ENCODE measurements at places on chromosomes 16 and 17.

DNA sequence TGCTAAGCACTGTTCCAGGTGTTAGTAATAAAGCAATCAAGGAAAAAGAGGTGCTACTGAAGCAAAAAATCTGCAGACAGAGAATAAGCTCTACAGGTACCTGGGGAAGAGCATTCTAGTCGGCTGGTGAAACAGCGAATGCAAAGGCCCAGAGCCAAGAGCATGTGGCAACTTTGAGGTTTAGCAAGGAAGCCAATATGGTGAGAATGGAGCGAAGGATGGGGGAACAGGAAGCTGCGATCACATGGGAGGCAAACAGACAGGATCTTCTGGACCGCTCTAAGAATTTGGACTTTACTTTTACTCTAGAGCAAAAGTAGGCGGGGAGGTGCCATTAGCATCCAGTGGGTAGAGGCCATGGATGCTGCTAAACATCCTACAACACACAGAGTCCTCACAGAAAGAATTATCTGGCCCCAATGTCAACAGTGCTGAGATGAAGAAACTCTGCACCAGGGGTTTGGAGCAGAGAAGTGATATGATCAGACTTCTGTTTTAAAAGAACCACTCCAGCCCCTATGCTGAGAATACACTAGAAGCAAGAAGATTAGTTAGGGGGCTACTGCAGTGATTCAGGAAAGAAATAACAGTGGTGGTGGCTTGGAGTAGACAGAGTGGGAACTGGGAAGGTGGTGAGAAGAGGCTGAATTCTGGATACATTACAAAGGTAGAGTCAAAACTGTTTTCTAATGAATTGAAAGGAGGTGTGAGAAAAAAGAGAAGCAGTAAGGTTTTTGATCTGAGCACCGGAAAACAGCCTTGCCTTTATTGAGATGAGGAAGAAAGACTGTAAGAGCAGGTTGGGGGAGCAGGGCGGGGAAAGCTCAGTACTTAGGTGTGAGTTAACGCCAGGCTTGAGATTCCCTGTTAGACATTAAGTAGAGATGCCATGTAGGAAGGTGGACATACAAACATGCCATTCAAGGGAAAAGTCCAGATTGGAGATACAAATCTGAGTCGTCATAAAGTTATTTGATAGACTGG lies 11.0 kb downstream of the EFTUD2 start:
- peak; percentile 75 for DNase-seq

GRCh38 chr17:29612404-29613280 lies 10.1 kb downstream of the CORO6 start:
- no peak for DNase-seq

DNA sequence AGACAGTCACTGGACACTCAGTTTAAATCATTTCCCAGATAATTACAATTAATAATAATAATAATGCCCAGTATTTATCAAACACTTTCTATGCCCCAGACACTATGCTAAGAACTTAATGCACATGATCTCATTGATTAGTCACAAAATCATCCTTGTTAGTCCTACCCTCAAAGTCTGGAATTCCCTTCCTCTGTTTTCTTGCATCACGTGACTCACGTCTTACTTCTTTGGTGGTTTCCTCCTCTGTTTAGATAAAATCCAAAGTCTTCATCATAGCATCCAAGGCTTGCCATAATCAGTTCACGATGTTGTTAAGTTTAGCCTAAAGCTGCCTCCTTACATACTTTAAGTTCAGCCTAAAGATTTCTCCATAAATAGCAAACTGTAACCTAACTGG lies 471.9 kb downstream of the PMP22 start:
- no peak for DNase-seq

DNA sequence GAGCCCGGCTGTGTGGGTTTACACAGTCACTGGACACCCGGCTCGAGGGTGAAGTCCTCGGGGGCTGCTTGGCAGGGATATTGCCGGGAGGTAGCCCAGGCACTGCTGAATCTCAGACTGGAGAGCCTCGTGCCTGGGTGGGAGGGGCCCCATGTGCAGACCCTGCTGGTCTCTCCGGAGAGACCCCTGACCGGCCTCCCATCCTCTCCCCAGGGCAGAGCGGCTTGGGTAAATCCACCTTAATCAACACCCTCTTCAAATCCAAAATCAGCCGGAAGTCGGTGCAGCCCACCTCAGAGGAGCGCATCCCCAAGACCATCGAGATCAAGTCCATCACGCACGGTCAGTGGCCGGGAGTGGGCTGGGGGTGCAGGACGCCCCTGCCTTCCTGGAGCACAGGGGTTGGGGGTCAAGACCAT lies 346.5 kb downstream of the SEC14L1 start:
- DNase-seq: no peak

GRCh38 chr17:78940708-78941107 lies 15.5 kb upstream of the TIMP2 start:
- DNase-seq: no peak

GRCh38 chr17:73386561-73386960 lies 74.8 kb upstream of the CDC42EP4 start:
- DNase-seq: no peak

DNA sequence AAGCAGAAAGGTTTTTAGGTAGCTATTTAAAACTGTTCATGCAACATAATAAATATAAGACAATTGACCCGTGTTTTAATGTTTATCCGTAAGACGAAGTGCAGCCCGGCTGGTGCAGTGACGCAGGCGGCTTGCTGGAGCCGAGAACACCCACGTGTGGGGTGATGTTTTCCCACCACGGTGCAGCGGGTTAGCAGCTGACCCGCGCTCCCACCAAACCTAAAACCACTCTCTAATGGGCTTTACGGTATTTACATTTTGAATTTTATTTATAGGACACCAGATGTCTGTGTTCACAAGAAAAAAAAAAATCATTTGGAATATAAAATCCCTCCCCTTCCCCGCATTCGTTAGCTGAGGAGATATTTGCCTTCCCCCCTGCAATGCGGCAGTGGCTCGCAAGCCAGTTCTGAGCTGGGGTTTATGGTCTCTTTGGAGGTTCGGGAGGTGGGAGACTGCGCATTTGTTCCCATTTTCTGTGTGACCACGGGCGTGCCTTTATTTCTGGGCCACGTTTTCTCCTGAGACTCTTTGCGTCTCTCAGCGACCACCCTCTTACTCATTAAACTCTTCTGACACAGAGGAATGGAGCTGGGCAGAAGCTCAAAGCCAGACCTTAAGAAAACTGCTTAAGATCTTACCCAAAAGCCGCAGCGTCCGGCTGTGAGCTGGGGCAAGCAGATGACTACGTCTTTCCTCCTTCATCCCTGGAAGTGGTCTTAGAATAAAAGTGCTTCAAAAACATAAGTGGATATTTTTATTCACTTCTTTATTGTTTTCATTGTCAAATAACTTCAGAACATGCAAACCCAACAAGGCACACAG lies 301.1 kb downstream of the IRF8 start:
- no peak for DNase-seq

All from hematopoietic multipotent progenitor cell treated with erythropoietin and hydrocortisone succinate and interleukin-3 and kit ligand, for 4 days (in vitro differentiated cells).